Uterus (tissue), 4 donors: ENCODE measurements at places on chromosomes 2 and 18. TPM values are rescaled to one million over a fixed set of nuclear protein-coding genes. Genes with fewer than 3 reads are reported as not detected.

DNA sequence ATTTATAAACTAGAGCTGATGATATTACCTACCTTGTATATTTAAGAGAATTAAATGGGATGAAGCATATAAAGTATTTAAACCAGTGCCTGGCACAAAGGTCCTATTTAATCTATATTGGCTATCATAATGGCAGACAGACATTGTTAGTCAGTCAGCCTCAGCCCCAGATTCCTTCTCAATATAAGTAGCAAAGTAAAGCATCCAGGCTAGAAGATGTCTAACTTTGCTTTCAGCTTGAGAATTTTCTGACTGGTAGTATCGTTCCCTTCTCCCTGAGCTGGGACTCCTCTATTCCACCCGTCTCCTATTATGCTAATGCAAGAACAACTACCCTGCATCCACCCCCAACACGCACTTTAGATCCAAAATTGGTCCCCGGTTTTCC, 215.7 kb upstream of the SIX2 start:
- DNase-seq: no peak

GRCh38 chr2:220670511-220670910, 901.6 kb downstream of the EPHA4 start:
- no peak for DNase-seq

DNA sequence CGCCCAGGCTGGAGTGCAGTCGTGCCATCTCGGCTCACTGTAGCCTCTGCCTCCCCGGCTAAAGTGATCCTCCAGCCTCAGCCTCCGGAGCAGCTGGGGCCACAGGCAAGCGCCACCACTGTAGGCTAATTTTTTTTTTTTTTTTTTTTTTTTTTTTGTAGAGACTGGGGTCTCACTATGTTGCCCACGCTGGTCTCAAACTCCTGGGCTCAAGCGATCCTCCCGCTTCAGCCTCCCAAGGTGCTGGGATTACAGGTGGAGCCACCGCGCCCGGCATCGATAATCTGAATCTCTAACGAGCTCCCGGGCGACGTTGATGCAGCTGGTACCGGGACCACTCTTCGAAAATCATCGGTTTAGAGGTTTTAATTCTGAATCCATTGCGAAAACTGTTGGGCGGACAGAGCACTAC, 520 bp upstream of the CYP20A1 start:
- DNase-seq: no peak

- no peak for DNase-seq
Measured at GRCh38 chr2:124814968-124815745, 790.1 kb downstream of the CNTNAP5 start.

DNA sequence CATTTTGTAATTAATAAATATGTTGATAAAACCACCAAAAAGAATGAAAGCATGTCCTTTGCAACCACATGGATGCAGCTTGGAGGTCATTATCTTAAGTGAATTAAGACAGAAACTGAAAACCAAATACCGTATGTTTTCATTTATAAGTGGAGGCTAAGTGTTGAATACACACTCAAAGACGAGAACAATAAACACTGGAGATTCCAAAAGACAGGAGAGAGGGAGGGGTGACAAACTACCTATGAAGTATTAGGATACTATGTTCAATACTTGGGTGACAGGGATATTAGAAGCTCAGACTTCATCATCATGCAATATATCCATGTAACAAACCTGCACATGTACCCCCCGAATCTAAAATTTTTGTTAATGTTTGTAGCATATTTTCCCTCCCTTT, 7.0 kb downstream of the ERLEC1 start:
- DNase-seq: no peak

GRCh38 chr2:197073701-197074433, 147.4 kb upstream of the PGAP1 start:
- DNase-seq: no peak

DNA sequence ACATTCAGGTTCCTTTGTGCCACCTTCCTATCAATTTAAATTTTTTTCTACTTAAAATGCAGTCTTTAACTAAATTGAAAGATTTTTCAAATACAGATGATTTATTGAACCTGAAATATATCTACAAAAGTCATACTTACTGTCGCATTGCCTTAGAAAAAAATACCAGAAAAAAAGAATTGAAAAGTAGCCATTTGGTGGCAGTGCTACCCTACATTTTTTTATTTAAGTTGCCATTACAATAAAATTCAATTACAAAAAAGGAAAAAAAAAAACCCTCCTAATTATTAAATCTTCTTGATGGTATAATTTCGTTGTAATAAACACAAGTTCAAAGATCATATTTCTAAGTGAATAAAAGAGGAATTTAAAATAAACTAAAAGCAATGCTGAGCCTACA, 43.4 kb downstream of the DSC3 start:
- no peak for DNase-seq

- DNase-seq: no peak
Measured at GRCh38 chr2:49948091-49948490, 793.8 kb upstream of the FSHR start.

DNA sequence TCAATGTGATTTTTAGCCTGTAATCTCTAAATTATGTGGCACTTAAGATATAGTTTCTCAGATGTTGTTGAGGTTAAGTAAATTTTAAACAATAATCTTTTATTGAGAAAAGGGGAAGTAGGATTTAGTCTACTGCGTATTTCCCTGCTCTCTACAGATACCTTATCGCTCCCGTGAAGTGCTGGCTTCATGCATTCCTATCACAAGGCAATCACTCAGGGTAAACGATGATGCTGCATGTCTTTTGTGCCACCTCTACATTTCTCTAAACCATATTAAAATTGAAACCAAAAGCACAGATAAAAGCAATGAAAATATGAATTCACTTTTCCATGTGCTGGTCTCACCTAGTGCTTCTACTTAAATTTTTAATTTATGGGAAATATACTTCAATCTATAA, 14.4 kb upstream of the RPE start:
- no peak for DNase-seq

DNA sequence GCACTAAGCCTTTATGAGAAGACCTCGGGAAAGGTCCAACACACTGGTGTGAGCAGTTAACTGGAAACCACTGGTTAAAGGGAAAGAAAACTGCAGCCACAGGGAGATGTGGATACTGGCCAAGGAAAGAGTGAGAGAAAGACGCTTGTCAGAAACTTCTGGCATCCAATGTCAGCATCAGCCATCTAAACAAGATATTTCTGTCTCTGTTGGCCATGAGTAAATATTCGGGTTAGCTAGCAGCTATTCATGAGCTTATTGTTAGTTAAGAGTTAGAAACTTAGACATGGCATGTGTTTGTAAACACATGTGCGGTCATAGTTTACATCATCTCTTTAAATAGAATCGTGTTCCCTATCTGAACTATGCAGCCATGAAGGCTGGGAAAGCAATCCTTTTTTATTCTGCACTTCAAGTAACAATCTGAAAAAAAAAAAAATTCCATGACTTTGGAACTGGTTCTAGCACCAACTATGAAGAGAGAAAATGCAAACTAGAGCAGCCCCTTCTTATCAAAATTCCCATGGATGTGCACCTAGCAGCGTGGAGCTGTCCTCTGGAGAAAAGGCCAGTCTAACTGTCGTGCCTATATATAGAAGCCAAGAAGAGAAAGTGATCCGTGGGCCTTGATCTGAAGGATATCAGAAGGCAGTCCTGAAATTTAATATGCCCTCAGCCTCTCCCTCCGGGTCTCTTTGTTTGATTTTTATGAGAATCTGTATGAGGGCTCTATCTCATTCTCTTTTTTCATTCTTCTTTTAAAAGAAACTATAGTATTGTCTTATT, 84.0 kb upstream of the RFX8 start:
- DNase-seq: no peak

- DNase-seq: no peak
Measured at GRCh38 chr2:177998006-177998405, 74.6 kb downstream of the PDE11A start.

- no peak for DNase-seq
Measured at GRCh38 chr2:10862330-10862729, 49.4 kb upstream of the KCNF1 start.

DNA sequence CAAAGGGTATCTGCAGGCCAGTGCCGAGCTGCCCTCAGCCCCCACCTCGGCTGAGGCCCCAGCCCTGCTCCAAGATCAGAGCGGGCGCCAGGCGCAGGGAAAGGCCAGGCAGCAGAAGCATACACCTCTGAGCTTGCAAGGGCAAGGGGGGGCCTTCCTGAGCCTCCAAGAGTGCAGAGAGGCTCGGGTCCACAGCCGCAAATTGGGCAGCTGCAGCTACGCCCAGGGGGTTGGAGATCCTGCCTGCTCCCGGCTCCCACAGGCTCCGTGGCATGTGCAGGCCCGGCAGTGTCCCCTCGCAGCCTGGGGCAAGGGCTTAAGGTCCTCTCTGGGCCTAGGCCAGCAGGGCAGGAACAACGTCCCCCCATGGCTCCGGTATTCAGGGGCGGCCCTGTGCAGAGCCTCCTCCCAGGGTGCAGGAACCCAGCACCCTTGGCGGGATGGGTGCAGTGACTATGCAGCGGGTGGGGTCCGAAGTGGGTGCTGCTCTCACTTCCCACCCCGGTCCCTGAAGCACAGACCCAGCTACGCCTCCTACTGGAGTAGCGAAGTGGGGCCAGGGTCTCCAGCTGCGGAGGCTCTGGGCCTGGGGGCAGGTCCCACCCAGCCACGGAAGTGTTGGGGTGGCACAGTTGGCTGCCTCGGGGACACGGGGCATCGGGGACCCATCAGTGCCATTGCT, 120.2 kb upstream of the TMEFF2 start:
- DNase-seq: no peak

GRCh38 chr2:181305301-181306123, 151.7 kb upstream of the ITGA4 start:
- DNase-seq: no peak

- no peak for DNase-seq
Measured at GRCh38 chr2:159545085-159545484, 71.3 kb downstream of the BAZ2B start.

DNA sequence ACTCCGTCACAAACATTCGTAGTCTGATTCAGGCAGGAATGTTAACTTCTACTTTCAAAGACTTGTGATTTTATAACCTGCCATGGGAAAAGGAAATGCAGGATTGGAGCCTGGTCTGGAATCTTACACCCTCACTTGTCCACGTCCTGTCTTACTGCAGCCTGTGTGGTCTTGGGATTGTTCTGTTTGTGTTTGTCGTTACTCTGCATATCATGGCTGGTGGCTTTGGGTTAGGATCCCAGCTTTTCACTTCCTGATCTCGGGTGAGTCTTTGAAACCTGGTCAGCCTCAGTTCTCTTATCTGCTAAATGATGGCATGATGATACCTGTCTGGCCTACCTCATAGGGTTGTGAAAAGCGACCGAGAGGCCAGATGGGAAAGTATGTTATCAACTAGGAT, 34.6 kb downstream of the SH3BP4 start:
- DNase-seq: no peak

GRCh38 chr2:190791347-190791975, 89.2 kb upstream of the GLS start:
- peak; percentile 63 for DNase-seq

Gene KCNJ3
- total RNA-seq: 0.91 TPM
